Left renal cortex interstitium (tissue), 4 donors: ENCODE measurements at places on chromosomes 7 and 10. TPM values are rescaled to one million over a fixed set of nuclear protein-coding genes. Genes with fewer than 3 reads are reported as not detected.

Gene ATOH7
- polyA plus RNA-seq = 1.8 TPM

Gene EIF5AL1
- 3.0 TPM for polyA plus RNA-seq

Gene HMX3
- not detected for polyA plus RNA-seq

Gene PODXL
- 723 TPM for polyA plus RNA-seq

Gene POU6F2
- 0.35 TPM for polyA plus RNA-seq

Gene WNT8B
- polyA plus RNA-seq = 1.0 TPM

Gene CYP2C19
- 0.13 TPM for polyA plus RNA-seq

Gene NRCAM
- polyA plus RNA-seq = 13.7 TPM

Gene COL26A1
- polyA plus RNA-seq = 26.3 TPM

Gene OLAH
- polyA plus RNA-seq = 0.81 TPM

Gene PNLIP
- not detected for polyA plus RNA-seq

Gene SKIDA1
- polyA plus RNA-seq = 10.8 TPM

Gene FANK1
- polyA plus RNA-seq = 11.0 TPM

Gene CCDC7
- polyA plus RNA-seq = 3.5 TPM
